Coronary artery (tissue), 2 donors: ENCODE measurements at places on chromosomes 1 and 21.

GRCh38 chr1:33387625-33388024 is 43.3 kb downstream of the PHC2 start:
- DNase-seq, result no peak

DNA sequence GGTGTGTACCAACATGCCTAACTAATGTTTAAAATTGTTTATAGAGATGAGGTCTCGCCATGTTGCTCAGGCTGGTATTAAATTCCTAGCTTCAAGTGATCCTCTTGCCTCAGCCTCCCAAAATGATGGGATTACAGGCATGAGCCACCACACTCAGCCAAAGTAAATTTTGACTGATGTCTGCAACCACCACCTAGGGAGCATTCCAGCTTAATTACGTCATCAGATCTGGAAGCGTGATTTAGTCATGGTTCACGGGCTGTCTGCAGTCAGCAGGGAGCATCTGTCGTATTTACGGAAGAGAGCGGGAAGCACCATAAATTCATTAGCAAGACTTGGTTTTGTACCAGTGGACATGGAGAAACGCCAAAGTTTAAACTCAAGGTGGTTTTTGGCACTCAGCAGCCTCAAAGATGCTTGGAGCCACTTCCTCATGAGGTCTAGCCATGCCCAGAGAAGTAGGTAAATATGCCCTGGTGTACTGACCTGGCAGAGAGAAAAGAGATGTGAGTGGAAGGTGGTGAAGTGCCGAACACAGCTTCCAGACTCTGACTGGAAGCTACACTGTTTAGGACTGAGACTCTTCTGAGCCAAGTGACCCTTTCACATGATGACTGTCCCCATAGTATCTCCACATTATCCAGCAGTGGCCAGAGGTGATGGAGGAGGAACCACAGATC is 60.8 kb upstream of the SLC35F3 start:
- no peak for DNase-seq

DNA sequence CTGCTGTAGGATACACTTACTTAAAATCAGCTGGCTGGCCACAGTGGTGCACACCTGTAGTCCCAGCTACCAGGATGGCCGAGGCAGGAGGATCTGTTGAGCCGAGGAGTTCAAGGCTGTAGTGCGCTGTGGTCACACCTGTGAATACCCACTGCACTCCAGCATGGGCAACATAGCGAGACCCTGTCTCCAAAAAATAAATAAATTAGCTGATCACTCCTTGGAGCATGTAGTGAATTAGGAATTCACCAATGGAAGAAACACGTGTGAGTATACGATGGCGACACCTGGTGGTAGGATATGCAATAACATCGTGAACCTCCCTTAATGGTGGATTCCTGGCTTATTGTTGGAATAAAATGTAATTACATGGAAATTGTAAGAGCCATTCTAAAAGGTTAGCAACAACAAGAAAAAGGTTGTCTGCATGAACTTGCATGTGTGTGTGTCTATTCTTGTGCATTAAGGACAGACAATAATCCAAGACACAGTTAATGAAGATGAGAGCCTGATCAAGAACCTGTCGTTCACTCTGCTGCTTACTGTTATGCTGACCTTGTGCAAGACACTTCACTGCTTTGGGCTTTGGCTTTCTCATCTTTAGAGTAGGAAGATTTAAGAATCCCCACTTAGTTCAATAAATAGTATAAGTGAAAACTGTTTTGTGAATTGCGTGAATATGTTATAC is 38.6 kb upstream of the COX20 start:
- no peak for DNase-seq

DNA sequence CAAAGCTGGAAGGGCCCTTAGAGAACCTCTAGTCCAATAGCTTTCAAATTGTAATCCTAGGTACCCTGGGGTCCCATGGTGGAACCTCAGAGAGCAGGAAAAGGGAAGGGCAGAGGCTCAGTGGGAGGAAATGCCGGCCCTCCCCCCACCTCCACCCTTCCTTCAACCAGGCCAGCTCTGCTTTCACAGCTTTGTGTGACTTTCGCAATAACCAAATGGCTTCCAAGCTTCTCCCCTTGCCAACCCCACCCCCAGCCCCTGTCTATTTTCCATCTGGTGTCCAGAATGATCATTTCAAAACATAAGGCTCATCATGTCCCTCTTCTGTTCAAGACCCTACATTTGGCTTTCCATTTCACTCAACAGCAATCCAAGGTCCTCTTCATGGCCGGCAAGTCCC is 74.4 kb downstream of the CD58 start:
- no peak for DNase-seq

DNA sequence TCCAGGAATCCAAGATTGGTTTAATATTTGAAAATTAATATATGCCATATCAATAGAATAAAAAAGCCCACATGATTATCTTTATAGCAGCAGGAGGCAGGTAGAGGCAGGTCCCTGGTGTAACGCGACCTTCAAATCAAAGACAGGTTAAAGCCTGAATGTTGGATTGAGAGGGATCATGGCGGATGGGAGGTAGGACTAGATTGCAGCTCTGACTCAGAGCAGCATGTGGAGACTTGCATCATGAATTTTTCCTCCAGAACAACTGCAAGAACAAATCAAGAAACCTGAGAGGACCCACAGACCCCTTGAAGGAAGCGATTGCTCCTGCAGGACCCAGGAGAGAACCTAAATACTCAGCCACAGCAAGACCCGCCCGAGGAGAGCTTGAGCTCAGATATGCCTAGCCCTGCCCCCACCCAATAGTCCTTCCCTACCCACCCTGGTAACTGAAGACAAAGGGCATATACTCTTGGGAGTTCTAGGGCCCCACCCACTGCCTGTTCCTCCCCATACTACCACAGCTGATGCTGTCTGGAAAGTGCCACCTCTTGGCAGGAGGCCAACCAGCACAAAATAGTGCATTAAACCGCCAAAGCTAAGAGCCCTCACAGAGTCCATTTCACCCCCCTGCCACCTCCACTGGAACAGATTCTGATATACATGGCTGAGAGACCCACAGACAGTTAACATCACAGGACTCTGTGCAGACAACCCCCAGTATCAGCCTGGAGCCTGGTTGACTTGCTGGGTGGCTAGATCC is 19.5 kb downstream of the S100B start:
- no peak for DNase-seq
